A172 (cell line): ENCODE measurements at places on chromosomes 7 and 10.

DNA sequence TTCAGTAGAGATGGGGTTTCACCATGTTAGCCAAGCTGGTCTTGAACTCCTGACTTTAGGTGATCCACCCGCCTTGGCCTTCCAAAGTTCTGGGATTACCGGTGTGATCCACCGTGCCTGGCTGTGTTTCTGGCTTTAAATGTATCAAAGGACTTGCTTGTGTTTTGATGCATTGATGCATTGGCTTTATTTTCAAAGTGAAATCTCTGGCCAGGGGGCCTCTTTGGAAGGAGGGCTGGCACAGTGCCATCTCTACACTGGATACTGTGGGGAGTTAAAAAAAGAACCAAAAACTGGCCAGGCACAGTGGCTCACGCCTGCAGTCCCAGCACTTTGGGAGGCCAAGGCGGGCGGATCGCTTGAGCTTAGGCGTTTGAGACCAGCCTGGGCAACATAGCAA lies 16.0 kb downstream of the MNX1 start:
- no peak for DNase-seq

- DNase-seq = no peak
These were observed 87.4 kb upstream of the RET start for GRCh38 chr10:42989481-42989921.

- DNase-seq = no peak
These were observed 305.0 kb downstream of the TYW1 start for GRCh38 chr7:67301667-67302066.

GRCh38 chr10:8586504-8586903 lies 532.0 kb downstream of the GATA3 start:
- DNase-seq = no peak

GRCh38 chr10:71005337-71006305 lies 117.3 kb upstream of the PCBD1 start:
- no peak for DNase-seq

GRCh38 chr10:51896849-51897248 lies 197.5 kb upstream of the CSTF2T start:
- no peak for DNase-seq

GRCh38 chr7:77649716-77650349 lies 46.4 kb upstream of the RSBN1L start:
- peak; percentile 49 for DNase-seq

DNA sequence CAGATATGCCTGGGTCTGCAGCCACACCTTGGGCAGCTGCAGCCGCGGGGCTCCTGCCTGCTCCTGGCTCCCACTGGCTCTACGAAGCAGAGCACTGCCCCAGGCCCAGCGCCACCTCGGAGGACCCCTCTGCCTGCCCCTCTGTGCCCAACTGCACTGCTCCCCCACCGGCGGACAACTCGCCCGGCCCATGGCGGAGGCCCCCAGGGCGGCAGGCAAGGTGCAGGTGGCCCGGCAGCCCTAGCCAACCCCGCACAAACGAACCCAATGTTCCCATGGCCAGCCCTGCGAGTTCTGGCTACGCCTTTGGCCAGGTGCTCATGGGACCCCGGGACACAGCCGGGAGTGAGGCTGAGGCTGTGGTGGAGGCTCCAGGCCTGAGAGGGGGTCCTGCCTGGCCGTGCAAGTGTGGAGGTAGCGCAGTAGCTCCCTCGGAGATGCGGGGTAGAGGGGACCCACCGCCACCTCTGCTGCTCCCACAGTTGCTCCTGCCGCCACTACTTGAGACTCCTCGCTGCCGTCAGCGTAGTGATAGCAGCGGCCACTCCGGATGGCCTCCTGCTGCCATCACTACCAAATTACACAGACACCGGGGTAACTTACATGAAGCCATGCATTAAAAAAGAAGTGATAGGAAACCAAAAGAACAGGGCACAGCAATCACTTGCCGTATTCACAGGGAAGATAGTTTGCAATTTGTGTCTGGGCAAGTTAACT lies 97.3 kb upstream of the SP4 start:
- no peak for DNase-seq

DNA sequence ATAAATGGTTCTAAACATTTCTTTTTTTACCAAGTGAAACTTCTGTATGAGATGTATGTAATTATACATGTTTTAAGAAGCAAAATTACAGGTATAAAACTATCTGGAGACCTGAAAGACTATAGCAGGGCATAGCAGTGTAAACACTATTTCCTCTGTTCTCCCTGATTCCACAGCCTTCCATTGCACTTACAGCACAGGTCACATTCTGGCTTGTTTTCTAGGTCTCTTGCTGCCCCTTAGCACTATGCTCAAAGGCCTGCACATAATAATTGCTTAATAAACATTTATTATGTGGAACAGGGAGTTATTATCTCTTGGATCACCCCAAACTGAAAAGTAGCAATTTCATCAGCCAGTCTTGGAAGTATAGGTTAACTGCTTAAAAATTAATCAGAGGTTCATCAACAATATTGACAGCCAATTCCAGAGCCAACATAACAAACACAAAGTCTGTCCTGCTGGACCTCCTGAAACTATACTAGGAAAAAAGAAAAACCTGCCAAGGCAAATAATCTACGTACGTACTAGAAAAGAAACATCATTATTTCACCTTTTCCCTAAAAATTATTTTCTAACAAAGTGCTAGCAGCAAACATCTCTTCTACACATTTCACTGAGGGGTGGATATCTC lies 43.2 kb downstream of the PANK1 start:
- no peak for DNase-seq

DNA sequence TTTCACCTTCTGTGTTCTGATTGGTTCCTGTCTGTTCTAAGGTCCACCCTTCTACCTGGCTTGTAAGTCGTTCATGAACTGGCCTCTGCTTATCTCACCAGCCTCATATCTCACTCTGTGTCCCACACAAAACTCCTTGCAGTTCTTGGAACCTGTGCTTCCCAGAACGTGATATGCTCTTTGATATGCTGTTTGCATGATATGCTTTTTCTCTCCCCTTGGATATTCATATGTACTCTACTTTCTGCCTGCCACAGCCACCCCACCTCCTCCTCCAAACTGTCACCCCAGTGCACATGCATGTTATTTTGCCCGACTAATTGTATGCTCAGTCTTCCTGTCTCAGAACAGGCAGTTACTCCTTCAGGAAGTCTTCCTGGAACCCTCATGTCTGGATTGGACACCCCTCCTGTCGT lies 1.9 kb upstream of the ITPRIP start:
- DNase-seq = no peak

- no peak for DNase-seq
These were observed 28.5 kb downstream of the CAV1 start for GRCh38 chr7:116553168-116553964.

- DNase-seq = no peak
These were observed 38.7 kb upstream of the TRIL start for GRCh38 chr7:28996836-28997235.

- no peak for DNase-seq
These were observed 13.6 kb upstream of the SVIL start for GRCh38 chr10:29648114-29648982.

DNA sequence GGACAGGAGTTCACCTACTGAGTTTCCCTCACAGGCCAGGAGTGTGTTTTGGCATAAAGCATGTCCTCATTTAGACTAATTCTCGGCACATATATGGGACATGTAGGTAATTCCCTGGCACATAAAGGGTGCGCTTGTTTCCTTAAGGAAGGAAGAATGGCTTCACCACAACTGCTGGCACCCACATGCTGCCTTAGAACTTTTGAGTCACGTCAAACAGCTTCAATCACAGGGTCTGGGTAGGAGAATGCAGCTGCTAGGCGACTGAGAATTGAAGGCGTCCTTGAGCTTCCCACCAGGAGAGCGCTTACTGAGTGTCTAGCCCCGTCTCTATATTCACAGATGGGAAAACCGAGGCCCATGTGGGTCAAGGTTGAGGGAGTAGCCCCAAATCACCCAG lies 146.1 kb downstream of the CHN2 start:
- no peak for DNase-seq
